ENCODE measurements at places on chromosomes 1 and 21.

DNA sequence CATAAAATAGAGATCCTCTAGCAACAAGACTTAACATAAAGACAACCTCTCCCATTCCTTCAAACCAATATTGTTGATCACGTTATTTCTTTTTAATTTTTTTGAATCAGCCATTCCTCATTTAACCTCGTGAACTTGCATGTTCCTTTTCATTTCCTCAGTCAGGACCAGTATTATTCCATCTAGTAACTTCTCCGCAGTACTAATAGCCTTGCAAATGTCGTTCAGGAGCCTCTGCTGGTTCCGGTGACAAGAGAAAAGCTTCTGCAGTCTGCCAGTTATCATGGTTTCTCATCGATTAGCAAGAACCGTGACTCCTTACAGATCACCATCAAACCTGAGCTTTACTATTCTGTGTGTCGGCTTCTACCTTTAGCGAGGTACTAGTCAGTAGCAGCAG is 3.0 kb downstream of the APP start:
- no peak for DNase-seq

- no peak for DNase-seq
Measured at GRCh38 chr1:86460998-86461397, 7.7 kb upstream of the CLCA1 start.

DNA sequence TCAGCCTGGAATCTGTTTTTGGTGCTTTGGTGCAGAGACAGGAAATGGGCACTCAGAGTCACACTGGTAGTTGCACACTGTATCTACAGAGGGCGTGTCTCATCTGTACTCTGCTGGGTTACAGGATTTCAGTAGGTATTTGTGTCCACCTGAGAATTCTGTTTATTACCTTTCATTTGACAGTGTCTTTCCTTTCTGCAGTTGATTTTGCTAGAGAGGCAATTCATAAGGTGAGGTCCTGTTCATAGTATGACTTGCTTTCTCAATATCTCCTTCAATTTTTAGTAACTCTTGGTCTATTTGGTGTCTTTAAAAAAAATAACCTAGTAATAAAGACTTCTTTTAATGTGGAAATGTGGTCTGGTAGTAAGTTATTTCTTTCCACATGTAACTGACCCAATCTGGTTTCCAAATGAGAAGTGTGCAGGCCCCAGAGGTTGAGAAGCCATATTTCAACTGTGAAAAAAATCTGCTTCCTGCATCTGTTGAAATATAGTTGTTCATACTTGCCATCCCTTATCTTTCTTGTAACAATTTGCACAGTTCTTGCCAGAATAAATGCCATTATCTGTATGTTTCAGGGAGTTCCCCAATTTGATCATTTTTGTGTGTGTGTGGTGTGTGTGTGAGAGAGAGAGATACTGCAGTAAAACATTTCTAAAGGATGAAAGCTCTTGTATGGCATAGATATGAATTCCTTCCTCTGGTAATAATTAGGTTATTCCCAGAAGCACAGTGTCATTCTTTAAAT is 78.4 kb upstream of the DNAJC6 start:
- no peak for DNase-seq

DNA sequence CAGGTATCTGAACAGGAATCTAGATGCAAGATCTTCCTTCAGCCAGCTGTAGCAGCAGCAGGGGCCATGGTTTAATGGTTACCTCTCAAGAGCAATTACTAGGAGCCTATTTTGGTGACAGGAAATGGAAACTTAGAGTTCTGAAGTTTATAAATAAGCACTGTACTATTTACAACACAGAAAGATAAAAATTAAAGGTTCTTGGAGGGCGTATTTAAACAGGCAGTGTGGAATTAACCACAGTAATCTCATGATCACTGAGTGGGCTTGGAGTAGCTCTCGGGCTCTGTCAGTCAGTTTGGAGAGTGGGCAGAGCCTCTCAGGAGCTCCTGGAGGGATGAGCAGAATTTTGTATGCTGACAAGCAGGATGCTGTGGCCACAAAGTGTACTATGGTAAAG is 10.2 kb upstream of the FCRL5 start:
- no peak for DNase-seq

DNA sequence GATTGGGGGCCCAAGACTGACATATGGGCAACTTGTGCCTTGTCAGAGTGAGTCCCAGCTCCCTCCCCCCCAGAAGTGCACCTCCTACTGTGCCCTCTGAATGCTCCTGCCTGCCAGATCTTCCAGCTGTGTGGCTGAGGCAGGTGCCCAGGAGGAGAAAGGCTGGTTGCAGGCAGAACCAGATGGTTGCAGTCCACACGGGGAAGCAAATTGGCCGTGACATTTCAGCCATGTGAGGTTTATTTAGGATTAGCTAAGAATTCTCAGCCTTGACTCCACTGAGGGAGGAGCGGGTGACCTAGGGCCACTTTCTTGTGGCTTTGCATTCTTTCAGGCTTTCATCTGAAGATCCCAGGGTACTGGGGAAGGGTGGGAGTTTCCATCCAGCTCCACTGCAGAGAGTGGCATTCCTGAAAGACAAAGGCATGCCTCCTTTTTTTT is 33.8 kb downstream of the PEX14 start:
- peak; percentile 53 for DNase-seq

GRCh38 chr1:89953131-89953626 is 41.7 kb upstream of the ZNF326 start:
- DNase-seq: peak; percentile 95

GRCh38 chr1:117566556-117566955 is 39.3 kb upstream of the TENT5C start:
- DNase-seq: no peak

DNA sequence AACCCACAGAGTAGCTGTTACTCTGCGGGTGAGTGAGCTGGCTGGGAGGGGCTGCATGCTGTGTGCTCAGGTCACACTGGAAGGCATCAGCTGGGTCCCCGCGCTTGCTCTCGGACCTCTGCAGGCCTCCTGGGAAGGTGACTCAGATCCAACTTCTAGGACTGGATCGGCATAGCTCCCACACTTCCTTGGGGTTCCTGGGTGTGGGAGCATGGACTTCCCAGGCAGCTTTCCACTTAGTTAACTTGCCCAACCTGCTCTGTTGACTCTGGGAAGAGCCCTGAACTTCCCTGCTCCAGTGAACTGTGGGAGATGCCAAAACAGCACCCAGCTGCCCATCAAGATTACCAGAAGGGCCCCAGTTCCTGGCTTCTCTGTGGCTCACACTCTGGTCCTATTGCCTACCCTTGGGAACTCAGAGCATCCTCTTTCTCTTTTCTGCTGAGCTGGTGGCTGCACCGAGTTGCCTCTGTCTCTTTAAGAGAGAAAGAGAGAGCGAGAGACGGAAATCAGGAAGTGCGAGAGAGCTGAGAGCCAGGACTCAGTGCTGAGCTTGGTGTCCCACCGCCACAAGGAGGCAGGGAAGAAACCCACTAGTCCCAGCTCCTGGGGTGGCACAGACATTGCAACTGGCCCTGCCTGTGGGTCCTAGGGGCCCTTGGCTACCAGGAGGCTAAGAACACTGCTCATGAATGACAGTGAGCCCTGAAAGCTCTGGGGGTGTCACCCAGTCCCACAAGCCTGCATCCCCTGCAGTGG is at the start of gene IKBKE:
IKBKE (plus strand) TSS at position 544 of the 759 bp plus-strand sequence. CDS start 2,752 bp downstream, outside the sequence.
- peak; percentile 79 for DNase-seq

- no peak for DNase-seq
Measured at GRCh38 chr1:111489604-111490003, 13.8 kb downstream of the ADORA3 start.

DNA sequence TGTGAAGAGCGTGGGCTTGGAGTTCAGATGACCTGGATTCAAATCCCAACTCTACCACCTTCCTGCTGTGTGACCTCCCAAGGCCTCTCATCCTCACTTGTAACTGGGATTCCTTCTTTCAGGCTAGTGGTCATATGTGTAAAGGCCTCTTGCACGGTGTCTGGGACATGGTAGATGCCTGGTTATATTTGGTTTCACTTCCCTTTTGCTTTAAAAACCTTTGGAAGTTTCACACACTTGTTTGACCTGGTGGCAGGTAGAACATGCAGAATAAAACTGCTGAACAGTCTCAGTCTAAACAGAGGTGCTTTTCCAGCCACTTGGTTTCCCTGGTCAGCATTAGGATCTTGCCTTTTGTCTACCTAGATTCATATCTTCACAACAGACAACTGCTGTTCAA is 37.0 kb upstream of the RCAN3 start:
- no peak for DNase-seq

GRCh38 chr1:92902406-92902744 is 58.9 kb downstream of the DIPK1A start:
- no peak for DNase-seq

DNA sequence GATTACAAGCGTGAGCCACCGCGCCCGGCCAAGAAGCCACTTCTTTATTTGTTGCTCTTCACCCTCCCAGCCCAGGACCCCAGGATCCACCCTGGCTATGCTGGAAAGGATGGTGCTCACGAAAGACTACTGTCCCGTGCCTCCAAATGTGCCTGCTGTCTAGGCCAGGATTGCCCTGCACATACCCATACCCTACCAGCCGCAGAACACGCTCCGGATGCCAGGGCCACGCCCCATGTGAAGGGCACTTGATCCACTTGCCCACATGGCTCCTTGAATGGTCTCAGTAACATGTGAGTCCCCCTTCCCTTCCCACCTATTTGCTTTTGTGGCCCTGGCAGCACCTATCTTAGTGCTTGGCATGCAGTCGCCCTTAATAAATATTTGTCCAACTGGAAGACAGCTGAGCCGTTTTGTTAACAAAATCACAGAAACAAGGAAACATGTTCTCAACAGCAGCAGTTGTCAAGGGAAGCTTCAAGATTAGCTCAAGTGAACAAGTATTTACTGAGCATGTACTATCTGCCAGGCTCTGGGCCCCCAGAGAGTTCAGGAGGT is 13.8 kb upstream of the UBXN10 start:
- no peak for DNase-seq

DNA sequence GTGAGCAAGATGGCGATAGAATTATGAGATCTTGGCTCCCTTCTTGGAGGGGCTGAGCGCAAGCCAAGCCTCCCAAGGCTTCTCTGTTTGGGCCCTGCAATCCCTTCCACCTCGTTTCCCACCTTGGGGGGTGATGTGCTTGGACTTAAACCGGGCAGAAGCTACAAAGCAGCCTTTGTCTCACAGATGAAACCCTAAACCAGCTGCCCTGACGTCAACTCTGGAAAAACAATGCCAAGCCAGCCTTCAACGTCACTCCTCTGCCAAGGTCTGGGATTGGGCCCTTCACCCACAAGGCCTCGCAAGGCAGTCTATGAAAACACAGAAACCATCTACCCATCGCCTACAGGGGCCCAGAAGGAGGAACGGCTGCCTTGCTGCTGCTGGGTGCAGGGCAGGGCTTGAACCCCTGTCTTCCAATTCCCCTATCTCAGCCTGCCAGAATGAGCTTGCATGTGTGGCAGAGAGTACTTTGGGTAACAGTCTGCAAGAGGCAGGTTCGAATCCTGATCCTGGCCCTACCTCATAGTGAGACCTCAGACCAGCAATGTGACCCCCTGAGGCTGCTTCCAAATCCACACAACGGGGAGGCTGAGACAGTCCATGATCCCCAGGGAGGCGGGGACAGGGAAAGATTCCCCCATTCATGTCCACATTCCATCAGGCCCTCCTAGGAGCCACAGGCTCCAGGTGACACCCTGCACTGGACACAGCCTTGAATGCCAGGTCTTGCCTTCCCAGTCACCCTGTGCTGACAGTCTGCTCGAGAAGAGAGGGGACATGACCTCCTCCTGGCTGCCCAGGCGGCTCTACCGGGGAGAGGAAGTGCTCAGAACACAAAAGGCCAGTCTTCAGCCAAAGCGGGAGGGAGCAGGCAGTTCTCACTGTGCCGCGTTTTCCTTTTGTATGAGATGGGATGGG is 15.0 kb downstream of the IFFO2 start:
- peak; percentile 96 for DNase-seq

- DNase-seq: no peak
Measured at GRCh38 chr1:115183721-115184259, 94.5 kb upstream of the TSPAN2 start.

DNA sequence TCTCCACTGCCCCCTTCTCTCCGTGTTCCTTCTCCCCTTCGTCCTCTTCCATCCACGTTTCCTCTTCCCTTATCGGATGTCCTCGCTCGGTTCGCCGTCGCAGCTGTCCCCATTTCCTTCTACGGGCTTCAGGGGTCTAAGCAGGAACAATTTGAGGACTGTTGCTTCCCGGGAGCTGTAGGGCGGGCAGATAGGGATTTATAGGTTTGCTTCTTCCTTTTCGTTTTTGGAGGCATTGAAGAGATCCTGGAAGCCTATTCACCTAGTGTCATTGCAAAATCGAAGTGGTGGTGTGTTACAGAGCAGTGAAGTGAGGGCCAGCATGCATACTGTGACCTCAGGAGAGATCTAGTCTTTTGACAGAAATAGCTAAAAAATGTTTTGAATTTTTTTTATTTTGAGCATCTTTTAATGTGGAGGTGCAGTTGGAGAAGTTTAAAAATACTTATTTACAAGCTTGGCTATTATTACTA is 897 bp downstream of the ZYG11B start:
- DNase-seq: no peak

GRCh38 chr1:93288558-93288957 is 57.1 kb upstream of the DR1 start:
- DNase-seq: peak; percentile 21

- DNase-seq: peak; percentile 78
Measured at GRCh38 chr1:110487726-110488125, 31.2 kb downstream of the KCNA10 start.

- no peak for DNase-seq
Measured at GRCh38 chr1:114388432-114389003, 122.5 kb downstream of the TRIM33 start.

- peak; percentile 26 for DNase-seq
Measured at GRCh38 chr21:35252831-35253230, 203.7 kb upstream of the RUNX1 start.

GRCh38 chr21:18989953-18990495 is 586.4 kb upstream of the TMPRSS15 start:
- no peak for DNase-seq

DNA sequence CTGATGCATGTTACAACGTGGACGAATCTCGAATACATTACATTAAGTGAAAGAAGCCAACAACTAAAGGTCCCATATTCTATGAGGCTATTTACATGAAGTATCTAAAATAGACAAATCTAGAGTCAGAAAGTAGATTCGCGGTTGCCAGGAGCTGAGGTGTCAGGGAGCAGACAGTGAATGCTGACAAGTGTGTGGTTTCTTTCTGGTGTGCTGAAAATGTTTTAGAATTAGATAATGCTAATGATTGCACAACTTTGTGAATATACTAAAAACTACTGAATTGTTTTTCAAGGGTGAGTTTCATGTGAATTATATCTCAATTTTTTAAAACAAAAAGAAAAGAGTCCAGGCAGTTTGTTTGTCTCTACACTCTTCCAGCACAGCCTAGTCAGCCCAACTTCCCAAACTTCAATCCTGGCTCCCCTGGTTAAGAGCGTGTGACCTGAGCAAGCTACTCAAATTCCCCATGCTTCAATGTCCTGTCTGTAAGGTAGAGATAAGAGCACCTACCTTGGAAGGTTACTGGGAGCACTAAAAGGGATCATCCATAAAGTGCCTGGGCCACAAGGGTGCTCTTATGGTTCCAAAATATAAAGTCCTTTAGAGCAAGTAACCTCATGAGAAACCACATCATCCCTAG is 20.9 kb downstream of the HLCS start:
- DNase-seq: no peak

Data from Daoy (cell line).